ENCODE measurements at places on chromosomes 16 and 17.

GRCh38 chr16:11316331-11317015 lies 28.8 kb upstream of the RMI2 start:
- DNase-seq, result no peak

DNA sequence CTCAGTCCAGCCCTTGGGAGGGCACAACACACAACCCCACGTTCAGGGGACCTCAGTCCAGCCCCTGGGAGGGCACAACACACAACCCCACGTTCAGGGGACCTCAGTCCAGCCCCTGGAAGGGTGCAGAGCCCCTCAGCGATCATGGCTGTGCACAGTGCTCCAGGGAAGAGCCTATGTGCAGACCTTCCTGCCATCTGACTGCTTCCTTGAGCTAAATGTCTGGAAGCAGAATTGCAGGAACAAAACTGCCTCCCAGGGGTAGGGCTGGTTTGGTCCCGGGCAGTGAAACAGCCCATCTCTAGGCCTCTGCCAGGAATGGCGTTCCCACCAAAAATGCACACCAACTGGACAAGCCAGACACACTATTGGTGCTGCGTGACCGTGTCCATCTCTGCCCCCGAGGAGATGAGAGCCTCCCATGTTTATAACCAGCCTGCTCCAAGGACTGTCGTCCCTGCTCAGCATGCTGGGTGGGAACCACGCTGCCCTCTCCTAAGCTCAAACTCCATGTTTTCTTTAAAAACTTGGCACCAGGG lies 44.0 kb downstream of the ZNF276 start:
- no peak for DNase-seq

GRCh38 chr16:53071748-53072301 lies 17.0 kb downstream of the CHD9 start:
- DNase-seq, result no peak

DNA sequence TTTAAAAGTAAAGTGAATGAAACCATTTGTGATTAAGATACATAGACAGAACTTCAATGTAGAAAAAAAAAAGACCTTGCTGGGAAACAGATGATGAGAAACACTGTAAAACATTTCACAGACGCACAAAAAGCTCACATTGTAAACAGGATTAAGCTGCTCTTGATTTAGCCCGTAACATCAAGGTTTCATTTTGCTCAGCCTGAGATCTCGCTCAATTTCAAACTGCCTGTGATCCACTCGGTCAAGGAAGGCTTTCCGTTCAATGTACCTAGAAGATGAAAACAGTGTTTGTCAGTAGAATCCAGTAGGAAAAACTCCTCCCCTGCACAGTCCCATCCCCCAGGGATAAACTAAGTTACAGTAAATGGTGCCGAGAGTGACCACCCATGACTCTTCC lies 42.3 kb upstream of the BCAR1 start:
- DNase-seq, result no peak

DNA sequence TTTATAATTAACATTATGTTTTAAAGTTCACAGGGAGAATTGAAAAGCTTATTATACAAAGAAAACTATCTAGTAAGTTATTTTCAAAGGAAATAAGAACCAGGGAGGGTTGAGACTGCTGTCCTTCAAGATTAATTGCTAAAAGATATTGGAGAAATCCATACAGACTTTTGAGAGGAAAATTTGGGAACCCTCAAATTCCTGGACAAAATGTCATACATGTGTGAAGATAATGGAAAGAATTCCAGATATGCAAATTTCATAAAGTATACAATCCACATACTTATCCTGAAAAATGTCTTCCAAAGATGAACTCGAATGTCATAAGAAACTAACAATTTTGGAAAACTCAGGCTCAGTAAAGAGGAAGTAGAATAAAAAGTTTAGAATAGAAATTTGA lies 213.8 kb downstream of the HS3ST3A1 start:
- no peak for DNase-seq

DNA sequence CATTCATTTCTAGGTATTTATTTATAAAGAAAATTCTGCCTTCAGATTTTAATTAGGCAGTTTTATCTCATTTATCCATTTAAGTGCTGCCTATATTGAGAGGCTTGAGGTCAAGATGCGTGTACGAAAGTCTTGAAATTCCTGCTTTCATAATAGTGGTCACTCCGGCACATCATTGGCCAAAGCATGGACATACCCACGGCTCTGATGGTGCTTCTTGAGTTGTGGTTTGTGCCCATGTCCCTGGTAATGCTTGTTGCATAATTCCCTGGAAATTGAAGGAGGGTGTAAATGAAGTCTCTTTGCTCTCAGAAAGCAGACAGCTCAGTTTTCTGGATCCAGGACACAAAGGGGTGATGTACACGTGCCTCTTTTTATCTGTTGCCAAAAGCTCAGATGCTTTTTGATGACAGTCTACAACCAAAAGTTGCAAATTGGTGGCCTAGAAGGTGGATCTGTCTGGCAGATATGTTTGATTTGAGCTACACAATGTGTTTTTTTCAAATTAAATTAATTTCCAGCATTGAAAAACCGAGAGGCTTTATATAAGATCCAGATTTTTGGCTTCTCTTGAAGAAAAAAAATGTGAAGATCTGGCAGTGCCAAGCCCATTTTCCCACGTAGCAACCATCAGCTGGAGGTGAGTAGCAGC lies 94.4 kb downstream of the SHISA9 start:
- DNase-seq, result no peak

DNA sequence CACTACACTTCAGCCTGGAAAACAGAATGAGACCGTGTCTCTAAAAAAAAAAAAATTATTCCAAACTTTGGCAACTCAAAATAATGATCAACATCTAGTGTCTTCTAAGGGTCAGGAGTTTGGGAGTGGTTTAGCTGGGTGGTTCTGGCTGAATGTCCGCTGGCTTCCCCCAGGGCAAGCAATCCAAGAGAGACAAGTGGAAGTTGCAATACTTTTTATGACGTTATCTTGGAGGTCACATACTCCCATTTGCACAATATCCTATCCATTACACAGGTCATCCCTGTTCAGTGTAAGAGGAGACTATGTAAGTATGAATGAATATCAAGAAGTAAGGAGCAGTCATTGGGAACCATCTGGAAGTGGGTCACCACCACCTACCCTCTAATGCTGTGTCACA lies 15.2 kb upstream of the CLEC3A start:
- DNase-seq, result no peak

DNA sequence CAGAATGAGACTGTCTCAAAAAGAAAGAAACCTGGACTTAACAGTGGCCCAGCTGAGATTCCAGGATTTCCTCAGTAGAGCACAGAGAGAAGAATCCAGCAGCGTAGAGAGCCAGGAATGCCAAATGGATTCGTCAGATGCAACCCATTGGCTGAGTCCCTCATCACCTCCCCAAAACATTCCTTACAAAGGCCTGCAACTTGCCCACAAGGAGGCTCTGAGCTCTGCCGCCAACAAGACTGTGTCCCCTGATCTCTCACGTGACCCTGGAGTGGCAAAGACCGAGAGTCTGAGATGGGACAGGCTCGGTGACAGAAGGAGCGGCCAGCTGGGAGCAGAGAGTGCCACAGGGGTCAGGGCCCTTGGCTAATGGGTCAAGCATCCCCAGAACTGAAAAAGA lies 6.9 kb upstream of the CHMP6 start:
- DNase-seq, result peak; percentile 89

All from HFFc6 (cell line).